ENCODE measurements at places on chromosomes 7 and 10. TPM values are rescaled to one million over a fixed set of nuclear protein-coding genes. Genes with fewer than 3 reads are reported as not detected.

SPDYE8 gene
- not detected for total RNA-seq

- DNase-seq: no peak
Measured at GRCh38 chr10:92238586-92239098, 52.2 kb downstream of the CPEB3 start.

DNA sequence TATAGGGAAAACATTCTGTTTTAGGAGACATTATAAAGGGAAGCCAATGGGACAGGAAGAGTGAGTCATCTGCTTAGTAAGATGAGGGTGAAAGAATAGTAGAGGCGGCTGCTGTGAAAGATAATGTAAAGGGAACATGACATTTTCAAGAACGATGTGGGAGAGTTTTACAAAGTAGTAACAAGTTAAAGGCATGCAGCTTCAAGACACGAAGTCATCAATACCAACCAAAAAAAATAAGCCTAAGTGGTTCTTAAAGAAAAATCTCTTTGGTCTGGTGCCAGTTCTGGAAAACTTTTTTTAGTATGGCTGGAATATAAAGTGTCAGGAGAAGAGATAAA lies 6.1 kb downstream of the GSTO1 start:
- no peak for DNase-seq

DNA sequence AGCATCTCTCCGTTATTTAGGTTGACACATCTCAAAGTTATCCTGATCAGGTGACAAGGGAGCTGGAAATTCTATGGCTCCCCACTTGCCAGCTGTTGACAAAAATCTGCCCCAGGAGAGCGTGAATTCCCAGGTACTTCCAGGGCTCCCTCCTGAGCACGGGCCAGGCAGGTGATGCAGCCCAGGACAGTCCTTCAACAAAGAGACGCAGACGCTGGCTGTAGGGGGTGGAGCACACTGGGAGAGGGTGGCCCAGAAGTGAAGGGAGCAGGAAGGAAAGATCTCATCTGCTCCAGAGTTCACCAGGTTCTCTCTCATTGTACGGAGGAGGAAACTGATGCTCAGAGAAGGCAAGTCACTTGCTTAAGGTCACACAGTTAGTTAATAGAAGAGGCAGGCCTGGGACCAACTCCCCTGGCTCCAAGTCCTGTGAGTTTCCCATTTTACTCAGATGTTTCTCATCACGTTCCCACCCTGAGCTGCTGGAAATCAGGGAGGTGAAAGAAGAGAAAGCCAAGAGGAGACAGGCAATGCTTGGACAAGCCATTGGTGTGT lies 41.0 kb upstream of the CHST3 start:
- no peak for DNase-seq

GRCh38 chr10:59109826-59110225 lies 66.6 kb upstream of the PHYHIPL start:
- no peak for DNase-seq

- DNase-seq: no peak
Measured at GRCh38 chr7:106824458-106824857, 40.6 kb upstream of the PIK3CG start.

DNA sequence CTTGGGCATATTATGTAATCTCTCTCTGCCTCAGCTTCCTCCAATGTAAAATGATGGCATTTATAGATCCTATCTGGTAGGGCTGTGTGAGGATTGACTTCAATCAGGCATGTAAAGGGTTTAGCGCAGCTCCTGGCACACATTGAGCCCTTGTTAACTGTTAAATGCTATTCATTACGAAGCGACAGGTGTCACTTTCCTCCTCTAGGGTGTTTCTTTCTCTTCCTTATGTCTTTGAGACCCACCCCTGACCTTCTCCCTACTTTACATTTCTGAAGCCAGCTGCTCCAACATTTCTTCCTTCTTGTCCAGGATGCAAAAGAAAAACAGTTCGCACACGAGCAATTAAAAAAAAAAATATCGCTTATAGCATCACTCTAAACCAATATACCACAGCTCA lies 5.7 kb upstream of the R3HCC1L start:
- no peak for DNase-seq

- DNase-seq: no peak
Measured at GRCh38 chr7:116284390-116284789, 74.1 kb downstream of the TES start.

DNA sequence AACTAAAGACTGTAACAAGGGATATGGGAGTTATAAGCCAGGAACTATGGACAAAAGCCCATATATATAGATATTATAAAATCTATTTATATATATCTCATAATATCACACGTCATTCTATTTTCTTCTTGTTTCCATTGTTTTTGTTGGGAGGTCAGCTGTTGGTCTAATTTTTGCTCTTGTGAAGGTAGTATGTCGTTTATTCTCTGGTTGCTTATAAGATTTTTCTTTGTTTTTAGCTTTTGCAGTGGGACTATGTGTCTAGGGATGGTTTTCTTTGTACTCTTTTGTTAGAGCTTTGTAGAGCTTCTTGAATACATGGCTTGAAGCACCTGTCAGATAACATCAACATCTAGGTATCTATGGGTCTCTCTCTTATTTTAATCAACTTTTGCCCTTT lies 14.0 kb downstream of the ARL4A start:
- no peak for DNase-seq

- no peak for DNase-seq
Measured at GRCh38 chr7:30846378-30846777, 65.3 kb upstream of the AQP1 start.

DNA sequence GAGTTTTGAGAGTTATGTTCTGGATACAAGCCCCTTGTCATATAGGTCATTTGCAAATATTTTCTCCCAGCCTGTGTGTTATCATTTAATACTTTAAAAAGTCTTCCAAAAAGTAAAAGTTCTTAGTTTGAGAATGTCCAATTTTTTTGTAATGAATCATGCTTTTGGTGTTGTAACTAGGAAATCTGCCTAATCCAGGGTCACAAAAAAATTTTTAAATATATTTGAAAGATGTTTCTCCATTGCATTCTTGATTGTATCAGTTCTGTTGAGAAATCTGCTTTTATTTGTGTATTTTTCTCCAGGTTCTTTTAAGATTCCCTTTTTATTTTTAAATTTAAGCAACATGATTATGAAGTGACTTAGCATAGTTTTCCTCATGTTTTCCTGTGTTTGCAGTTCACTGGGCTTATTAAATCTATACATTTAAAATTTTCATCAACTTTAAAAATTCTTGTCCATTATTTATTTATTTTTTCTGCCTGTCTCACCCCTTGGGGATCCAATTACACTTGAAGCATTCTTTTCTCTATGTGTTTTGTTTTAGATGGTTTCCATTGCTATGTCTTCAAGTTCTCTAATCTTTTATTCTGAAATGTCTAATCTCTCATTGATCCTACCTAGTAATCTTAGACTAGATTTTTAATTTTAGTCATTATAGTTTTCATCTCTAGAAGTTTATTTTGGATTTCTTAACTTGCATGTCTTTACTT lies 47.0 kb downstream of the CCDC71L start:
- no peak for DNase-seq

DNA sequence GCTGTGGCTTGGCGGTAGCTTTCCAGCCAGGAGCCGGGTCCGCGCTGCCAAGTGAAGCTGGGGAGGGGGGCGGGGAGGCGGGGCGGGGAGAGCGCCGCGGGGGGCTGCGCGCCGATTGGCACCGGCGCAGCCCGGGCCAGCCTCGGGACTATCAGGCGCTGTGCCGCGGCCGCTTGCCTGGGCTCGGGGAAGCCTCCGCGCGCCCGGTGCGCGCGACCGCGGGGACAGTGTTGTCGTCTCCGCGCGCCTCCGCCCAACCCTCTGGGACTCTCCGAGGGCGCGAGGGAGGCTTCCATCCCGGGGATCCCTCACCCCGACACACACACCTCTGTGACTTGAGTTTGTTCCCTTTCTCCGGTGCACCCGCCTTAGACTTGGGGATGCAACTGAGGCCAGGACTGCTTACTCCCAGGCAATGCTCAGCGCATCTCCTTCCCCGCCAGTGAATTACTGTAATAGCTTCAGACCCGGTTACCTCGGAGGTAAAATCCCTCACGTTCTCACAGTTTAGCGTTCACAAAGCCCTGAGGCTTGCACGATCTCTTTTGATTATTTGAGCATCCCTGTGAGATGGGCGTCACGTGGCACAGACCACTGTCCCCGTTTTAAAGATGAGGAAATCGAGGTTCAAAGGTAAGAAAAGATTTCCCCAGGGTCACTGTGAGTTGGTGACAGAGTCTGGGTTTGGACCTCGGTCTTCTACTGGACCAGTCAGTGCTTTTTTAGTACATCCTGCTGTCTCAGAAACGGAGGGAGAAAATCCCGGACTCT lies at the start of gene NKX1-2:
Gene NKX1-2, minus strand, starts transcription at position 24 of the 771 bp plus-strand sequence. CDS start 92 bp downstream, outside the sequence.
- DNase-seq: no peak

GRCh38 chr10:3931224-3931623 lies 146.2 kb upstream of the KLF6 start:
- no peak for DNase-seq

MEOX2 gene
- not detected for total RNA-seq

All from CD8-positive, alpha-beta T cell (primary cell).